ENCODE measurements at places on chromosomes 1 and 21. TPM values are rescaled to one million over a fixed set of nuclear protein-coding genes. Genes with fewer than 3 reads are reported as not detected.

DNA sequence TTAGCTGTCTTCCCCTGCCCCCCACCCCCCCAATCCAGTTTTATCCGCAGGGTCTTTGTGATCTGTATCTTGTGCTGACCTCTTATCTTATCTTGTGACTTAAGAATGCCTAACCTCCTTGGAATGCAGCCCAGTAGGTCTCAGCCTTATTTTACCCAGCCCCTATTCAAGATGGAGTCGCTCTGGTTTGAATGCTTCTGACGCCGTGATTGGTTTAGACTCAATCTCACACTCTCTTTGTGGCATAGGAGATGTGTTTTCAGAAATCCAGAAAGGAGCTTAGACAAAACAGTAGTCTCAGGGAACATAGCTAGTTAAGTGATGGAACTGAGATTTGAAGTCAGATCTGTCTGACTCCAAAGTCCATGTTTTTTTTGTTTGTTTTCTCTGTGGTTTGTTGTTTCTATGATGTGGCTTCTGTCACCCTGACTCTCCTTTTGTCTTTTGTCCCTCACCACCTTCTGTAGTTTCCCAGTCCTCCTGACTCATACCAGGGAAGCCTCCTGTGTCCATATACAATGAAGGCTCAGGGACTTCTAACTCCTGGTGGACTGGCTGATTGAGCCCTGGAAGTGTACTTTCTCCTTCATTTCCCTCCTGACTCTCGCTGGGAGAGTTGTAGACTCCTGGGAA lies 18.1 kb upstream of the USP24 start:
- DNase-seq = no peak

- no peak for DNase-seq
These were observed 94.9 kb upstream of the VANGL1 start for GRCh38 chr1:115546846-115547245.

Gene TMOD4
- not detected for total RNA-seq

DNA sequence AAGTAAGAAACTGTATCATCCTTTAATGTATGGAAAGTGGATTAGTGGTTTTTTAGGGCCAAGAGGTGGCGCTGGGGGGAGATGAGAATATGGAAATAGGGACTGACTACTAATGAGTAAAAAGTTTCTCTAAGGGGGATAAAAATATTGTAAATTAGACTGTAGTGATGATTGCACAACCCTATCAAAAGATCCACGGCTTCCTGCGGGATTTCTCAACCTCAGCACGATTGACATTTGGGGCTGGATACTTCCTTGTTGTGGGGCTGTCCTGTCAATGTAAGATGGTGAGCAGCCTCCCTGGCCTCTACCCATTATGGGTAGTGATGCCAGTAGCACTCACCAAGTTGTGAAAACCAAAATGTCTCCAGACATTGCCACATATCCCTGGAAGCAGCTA lies 36.0 kb upstream of the PRDM2 start:
- no peak for DNase-seq

DNA sequence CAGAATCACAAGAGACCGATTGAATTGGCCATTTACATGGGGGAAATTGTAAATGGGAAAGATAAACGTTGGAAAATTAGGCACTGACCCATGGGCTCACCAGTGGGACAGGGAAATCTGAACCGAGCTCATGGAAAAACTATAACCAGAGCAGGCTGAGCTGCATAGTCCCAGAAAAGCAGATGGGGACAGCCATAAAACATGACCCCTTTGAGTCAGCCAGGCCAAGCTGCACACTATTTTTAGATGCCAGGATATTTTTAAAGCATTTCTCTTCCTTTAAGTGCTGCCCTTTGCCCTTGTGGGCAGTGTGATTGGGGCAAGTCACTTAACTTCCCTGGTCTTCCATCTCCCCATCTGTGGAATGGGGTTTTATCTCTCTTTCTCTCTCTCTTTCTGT lies 184.1 kb downstream of the FOXD2 start:
- DNase-seq = no peak

GRCh38 chr1:3553166-3553939 lies 58.0 kb downstream of the MEGF6 start:
- no peak for DNase-seq

- no peak for DNase-seq
These were observed 30.4 kb upstream of the SCYL3 start for GRCh38 chr1:169924063-169924462.

DNA sequence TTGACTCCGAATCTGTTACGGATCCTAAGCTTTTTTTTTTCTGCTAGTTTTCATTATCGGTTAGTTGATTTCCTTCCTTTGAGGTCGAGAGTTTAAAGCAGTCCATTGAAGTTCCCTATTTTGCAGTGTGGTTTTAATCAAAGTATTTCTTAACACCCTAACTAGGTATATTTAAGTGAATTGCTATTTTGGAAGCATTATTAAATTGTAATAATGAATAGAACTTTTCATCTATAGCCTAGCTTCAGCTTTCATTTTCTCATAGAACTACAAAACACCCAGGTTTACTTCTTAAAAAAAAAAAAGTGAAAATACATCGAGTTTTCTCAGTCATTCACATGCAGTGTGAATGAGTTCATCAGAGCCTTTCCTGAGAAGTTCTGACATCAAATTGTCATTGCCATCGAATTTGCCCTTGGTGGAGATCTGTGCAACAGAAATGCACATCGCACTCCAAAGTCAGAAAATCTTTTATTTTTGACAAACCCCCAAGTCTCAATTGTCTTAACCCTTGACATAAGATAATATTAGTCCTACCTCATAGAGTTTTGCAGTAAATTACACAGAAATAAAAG lies 1.1 kb upstream of the LBR start:
- DNase-seq = no peak

Gene SPRR3
- total RNA-seq = not detected

GRCh38 chr1:36166938-36167905 lies 11.3 kb downstream of the MAP7D1 start:
- no peak for DNase-seq

DNA sequence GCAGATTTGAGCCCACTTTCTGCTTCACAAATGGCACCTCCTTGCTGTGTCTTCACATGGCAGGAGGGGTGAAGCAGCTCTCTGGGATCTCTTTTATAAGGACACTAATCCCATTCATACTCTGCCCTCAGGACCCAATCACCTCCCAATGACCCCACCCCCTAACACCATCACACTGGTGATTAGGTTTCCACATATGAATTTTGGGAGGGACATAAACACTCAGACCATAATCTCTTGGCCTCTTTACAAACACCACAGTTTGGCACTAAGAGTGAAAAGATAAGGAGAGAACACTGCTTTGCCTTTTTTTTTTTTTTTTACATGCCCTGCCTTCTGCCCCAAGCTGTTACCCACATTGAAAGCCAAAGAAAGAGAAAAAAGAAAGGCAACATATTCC lies 166.2 kb upstream of the NFIA start:
- no peak for DNase-seq

DNA sequence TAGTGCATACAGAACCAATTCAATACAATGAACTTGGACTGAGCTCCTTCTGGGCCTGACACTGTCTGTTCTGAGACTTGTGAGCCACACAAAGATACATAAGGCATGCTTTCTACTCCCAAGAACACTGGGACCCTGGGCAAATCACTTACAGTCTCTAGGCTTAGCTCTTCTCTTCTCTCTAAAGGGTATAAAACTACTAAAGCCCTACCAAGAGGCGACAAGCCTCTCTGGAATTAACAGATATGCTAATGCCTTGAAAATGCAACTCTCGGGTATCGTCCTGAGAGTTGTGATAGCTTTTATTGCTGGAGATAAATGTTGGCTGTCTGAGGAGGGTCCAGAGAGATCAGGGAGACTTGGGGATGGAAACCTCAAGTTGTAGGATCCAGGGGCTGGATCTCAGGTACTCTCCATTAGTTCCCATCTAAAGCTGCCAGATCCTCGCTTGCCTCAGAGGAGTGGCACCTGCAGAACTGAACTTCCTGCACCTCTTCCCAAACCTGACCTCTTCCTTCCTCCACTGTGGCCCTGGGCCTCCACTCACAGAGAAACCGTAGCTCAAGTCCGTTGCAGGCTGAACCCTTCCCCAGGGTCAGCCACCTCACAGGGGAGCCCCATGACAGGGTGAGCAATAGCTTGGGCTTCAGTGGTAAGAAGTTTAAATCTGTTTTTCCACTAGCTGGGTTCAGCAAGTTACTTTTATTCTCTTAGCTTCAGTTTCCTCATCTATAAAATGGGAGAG lies 11.5 kb upstream of the CFAP45 start:
- no peak for DNase-seq
